Stimulated activated CD4-positive, alpha-beta T cell treated with anti-CD3 and anti-CD28 coated beads, TNF-alpha, amount 100 ng/mL, for 4 hours (primary cell): ENCODE measurements at places on chromosomes 4 and X.

DNA sequence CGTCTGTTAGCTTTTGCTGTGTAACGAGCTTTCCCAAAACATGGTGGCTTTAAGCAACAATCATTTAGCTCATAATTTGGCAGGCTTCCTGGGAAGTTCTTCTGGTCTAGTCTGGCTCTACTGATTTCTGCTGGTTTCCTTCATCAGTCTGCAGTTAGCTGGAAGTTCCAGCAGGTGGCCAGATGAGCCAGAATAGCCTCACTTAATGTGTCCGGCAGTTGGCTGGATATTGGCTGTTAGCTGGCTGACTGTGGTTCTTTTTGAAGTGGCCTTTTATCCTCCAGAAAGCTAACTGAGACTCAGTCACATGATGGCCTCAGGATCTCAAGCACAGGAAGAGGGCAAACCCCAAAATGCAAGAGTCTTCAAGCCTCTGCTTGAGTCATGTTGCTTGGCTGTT, 34.9 kb downstream of the FTHL17 start:
- no peak for DNase-seq

- DNase-seq = no peak
These were observed 895 bp downstream of the ADGRL3 start for GRCh38 chr4:61200916-61201526.

- DNase-seq = no peak
These were observed 965.3 kb downstream of the CCSER1 start for GRCh38 chr4:91092398-91092980.

- DNase-seq = no peak
These were observed 8.0 kb downstream of the BGN start for GRCh38 chrX:153502796-153503195.

GRCh38 chr4:26273616-26273980, 47.2 kb upstream of the RBPJ start:
- DNase-seq = no peak

GRCh38 chr4:154868414-154869194, 87.5 kb downstream of the RBM46 start:
- no peak for DNase-seq

- no peak for DNase-seq
These were observed 803.9 kb downstream of the C4orf33 start for GRCh38 chr4:129899849-129900248.

- no peak for DNase-seq
These were observed 230.7 kb downstream of the NR3C2 start for GRCh38 chr4:148211533-148211932.

DNA sequence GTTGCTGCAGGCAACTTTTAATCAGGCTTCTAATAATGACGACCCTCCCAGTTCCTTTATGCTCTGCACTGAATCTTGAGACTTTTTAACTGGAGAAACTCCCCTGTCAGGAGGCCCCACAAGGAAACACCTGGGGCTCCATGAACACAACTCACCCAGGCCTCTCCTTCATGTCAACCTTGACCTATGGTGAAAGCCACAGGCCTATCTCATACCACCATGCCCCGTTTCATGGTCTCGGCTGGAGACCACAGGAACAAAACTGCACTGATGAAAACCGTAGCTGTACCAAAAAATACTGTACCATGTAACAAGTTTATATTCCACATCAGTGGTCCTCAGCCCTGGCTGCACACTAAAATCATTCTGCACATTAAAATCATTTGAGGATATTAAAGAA, 57.0 kb downstream of the ZNF827 start:
- no peak for DNase-seq

GRCh38 chr4:24226023-24226422, 336.2 kb upstream of the PPARGC1A start:
- DNase-seq = no peak

- DNase-seq = no peak
These were observed 279.2 kb upstream of the FGF16 start for GRCh38 chrX:77167993-77168392.

DNA sequence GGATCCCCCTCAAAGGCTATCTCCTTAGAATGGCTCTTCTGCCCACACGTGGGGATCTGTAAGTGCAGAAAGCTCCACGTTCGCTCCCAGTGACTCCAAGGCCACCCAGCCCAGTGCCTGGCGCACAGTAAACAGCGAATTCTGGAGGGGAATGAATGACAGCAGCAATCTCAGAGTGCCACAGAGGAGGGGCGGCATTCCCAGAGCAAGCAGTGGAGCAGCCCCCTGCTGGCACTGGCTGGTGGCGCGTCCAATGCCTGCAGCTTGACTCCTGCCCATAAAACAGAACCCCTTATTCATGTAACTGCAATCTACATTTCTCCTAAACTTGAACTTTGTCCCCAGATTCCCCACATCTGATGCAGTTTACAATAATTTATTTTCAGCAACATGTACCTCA, 6.9 kb upstream of the HELT start:
- peak; percentile 7 for DNase-seq

- no peak for DNase-seq
These were observed 34.5 kb upstream of the TRIM2 start for GRCh38 chr4:153169776-153170175.

DNA sequence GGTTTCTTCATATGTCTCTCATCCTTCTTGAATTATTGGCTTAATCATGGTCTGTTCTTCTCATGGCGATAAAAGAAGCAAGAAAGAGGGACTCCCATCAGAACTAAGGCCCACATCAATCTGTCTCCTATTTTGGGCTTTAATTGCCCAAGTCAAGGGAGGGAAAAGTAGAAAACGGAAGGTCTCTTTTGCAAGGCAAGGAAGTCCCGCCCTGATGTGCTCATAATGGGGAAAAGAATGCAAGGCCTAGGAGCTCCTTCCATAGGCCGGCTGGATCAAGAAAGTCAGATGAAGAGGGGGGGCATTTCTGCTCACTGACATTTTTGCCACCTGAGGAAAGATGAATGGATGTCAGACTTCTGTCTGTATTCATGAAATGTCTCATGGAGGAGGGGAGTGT, 127.7 kb upstream of the RPS6KA3 start:
- no peak for DNase-seq

GRCh38 chrX:75155447-75155826, 646 bp downstream of the ABCB7 start:
- DNase-seq = no peak

- DNase-seq = no peak
These were observed 94.7 kb upstream of the NUDT6 start for GRCh38 chr4:123017078-123017477.

DNA sequence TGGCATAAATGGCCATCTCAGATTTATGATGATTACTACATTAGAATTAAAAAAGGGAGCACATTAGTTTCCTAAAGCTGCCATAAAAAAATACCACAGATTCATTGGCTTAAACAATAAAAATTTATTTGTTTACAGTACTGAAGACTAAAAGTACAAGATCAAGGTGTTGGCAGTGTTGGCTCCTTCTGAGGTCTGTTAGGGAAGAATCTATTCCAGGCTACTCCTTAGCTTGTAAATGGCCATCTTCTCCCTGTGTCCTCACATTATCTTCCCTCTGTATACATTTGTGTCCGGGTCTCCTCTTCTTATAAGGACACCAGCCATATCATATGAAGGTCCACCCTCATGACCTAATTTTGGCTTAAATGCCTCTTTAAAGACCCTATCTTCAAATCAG, 341.0 kb downstream of the SLC7A11 start:
- no peak for DNase-seq

- DNase-seq = no peak
These were observed 61.6 kb downstream of the KIT start for GRCh38 chr4:54719378-54719777.

DNA sequence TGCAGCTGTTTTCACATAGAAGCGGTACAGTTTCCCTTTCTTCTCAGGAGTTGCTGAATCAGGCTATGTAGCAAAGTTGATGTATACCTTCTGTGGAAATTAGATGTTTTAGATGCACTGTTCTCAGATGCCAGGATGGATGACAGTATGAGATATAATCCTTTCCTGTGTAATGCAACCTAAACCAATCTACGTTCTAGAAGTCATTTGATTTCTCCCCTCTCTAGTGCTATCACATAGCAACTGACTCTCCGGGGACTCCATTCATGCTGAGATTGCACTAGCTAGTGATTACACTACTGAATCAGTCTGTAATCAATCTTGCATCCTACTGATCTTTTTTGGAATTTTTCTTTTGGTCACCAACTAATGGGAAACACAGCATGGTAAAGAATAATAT, 1881.7 kb downstream of the PCDH7 start:
- DNase-seq = no peak
